NCI-H345 (cell line): ENCODE measurements at places on chromosomes 11 and 22.

DNA sequence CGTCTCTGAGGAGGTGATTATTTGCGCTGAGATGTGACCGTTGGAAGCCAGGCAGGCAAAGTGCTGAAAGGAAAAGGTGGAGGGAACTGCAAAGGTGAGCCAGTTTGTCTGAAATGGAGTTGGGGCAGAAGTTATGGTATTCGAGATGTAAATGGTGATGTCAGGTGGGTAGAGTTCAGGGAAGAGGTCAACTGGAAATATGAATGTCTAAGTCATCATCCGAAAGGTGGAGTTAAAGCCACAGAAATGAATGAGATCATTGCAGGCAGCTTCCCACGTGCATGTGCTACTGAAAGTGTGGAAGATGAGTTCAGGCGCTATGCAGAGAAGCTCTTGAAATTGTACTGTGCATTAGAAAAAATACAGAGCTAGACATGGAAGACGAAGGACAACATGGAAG is 2.2 kb upstream of the BPIFC start:
- no peak for DNase-seq

DNA sequence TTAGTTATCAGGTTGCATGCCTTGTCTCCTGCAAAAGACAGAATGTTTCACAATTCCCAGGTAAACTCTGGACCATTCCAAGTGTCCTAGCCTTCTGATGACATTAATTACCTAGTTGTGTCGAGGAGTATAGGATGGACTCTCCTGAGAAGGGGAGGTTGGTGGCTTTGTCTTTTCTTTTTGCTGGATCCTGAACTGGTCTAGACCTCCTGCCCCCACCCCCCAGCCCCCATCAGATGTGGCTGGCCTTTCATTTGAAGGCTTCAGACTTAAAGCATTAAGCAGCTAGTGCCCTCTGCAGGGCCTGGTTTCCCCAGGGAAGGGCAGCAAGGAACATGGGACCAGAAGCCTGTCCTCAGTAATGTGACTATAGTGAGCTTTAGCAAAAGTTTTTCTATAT is 9.7 kb downstream of the MCAM start:
- DNase-seq, result no peak

DNA sequence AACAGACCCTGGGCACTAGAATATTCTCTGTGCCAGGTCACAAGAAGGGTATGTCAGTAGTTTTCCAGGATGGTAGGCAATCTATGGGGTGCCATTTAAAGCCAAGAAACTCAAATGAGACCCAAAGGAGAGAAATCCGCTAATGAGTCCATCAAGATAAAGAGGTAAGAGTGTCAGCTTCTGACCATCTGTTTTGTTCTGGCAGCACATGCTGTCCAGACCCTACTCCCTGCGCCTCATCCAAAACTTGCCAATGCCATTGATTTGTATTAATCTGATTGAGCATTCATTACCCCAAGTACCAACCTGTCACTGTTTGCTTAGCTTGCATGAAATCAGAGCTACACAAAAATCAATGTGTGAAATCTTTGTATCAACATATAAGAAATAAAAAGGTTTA is 229.0 kb downstream of the BLID start:
- no peak for DNase-seq

DNA sequence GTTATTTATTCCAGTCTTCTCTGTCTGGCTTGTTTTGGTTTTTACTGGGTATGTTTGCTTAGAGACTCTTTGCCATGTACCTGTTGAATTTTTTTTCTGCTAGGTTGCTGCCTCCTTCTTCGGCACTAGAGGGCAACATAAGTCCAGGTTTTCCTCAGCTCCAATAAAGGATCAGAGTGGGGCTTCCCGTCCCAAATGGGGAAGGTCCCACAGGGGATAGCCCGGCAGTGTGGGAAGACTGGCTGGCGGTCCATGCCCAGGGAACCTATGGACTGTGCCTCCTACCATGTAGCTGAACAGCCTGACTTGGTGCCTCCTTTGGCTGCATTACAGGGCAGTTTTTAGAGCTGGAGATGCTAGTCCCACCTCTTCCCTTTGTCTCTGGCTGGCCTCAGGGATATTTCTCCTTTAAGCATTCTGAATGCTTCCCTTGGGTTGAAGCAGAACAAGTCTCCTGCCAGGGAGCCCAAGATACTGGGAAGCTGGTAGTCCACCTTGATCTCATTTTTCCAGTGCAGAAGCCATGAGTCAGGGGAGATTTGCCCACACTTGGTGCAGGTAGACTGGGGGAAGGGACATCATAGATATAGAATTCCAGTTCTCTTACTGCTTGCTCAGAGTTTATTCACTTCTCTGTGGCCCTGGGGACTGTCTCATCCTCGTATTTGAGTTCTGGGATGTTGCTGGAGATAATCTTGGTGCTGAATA is 60.2 kb downstream of the BRD1 start:
- peak; percentile 2 for DNase-seq

- no peak for DNase-seq
These were observed 333.8 kb upstream of the CHORDC1 start for GRCh38 chr11:90556606-90557005.

GRCh38 chr22:47173535-47174021 is 411.1 kb downstream of the TBC1D22A start:
- no peak for DNase-seq

- DNase-seq, result no peak
These were observed 67.8 kb downstream of the CEP164 start for GRCh38 chr11:117395476-117395875.

DNA sequence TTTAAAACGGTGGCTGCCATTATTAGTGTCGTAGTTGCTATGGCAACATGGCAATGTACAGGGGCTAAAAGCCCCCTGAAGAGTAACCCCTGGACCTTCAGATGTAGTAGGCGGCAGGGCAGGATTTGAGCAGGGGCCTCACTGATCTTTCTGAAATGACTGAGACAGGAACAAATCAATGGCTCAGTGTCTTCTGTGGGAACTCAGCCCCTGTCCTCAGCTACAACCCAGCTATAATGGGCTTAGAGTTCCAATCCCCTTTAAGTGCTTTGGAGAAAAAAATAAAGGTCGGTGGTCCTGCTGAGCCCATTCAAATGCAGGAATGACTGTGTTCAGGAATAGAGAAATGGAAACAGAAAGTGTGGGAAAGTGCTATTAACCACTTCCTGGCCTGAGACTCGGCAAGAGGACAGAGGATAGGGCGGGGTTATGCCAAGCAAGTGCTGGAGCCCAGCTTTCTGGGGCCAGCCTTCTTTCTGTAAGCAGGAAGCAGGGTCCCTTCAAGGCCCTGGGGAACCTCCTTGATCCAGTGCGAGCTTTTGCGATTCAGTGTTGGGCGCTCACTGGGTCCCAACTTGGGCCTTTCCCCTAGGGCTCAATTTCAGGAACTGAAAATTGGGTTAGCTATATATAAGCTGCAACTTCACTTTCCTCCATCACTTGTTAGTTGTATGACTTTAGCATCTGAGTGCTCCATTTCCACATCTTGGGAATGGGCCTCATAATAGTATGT is 6.1 kb upstream of the CD82 start:
- DNase-seq, result no peak

GRCh38 chr11:70788248-70789022 is 390.1 kb downstream of the CTTN start:
- DNase-seq, result peak; percentile 58

- no peak for DNase-seq
These were observed 5.4 kb downstream of the NADSYN1 start for GRCh38 chr11:71458146-71459070.

DNA sequence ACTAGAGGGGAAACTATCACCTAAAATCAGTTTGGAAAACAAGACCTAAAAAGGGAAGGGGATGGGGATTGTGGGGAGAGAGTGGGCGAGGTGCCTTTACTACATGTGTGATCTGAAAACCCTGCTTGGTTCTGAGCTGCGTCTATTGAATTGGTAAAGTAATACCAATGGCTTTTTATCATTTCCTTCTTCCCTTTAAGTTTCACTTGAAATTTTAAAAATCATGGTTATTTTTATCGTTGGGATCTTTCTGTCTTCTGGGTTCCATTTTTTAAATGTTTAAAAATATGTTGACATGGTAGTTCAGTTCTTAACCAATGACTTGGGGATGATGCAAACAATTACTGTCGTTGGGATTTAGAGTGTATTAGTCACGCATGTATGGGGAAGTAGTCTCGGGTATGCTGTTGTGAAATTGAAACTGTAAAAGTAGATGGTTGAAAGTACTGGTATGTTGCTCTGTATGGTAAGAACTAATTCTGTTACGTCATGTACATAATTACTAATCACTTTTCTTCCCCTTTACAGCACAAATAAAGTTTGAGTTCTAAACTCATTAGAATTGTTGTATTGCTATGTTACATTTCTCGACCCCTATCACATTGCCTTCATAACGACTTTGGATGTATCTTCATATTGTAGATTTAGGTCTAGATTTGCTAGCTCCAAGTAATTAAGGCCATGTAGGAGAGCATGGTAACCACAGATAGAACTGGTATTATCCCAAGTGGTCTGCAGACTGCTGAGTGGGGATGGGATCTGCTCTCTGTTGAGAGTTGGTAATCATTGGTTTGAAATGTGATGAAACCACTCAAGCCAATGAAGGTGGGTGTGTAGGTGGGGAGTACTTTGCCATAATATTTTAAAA is 3.6 kb downstream of the NEAT1 start:
- no peak for DNase-seq

GRCh38 chr11:43868852-43869567 is 11.6 kb upstream of the ALKBH3 start:
- no peak for DNase-seq

GRCh38 chr11:96044311-96044710 is 120.4 kb upstream of the MTMR2 start:
- no peak for DNase-seq

- DNase-seq, result no peak
These were observed 43.3 kb upstream of the PAK1 start for GRCh38 chr11:77517226-77517625.

- DNase-seq, result no peak
These were observed 800 bp downstream of the KCTD21 start for GRCh38 chr11:78187366-78188285.
